Omental fat pad (tissue), 4 donors: ENCODE measurements at places on chromosomes 1 and 21. TPM values are rescaled to one million over a fixed set of nuclear protein-coding genes. Genes with fewer than 3 reads are reported as not detected.

DNA sequence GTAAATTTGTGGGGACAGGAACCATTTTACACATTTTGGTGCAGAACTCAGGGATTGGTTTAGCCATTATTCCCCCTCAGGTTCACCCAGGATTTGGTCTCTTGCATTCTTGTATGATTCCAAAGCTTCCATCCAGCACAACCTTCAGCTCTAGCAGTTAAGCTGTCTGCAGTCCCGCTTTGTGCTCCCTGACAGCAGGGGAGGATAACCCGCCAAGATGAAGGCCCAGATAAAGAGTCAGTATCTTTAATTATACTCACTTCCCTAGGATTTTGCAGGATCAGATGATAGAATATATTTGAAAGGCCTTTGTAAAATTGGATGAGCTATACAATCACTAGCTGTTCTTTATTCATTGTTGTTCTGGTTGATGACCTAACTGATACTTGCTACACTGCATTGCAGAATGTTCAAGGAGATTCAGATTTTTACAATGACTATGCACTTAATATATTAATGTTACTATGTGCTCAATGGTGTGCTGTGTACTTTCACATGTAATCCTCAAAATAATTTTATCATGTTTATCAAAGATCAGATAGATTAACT, 49.8 kb downstream of the SLC16A1 start:
- no peak for DNase-seq

- no peak for DNase-seq
Measured at GRCh38 chr1:108194051-108194450, 6.1 kb downstream of the SLC25A24 start.

DNA sequence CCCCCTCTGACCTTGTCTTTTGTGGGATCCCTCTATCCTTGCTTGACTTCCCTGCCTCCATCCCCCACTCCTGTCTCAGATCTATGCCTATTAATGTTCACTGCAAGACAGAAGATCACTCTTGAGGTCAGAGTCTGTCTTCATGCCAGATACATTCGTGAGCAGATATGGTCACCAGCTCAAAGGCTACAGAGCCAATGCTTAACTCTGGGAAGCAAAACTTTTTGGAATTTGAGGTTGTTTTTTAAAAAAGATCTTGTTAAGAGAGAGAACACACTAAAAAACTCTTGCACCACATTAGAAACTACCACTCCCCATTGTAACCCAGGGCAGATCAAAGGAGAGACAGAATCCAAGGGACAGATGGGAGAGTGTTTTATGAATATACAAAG, 17.1 kb upstream of the A3GALT2 start:
- DNase-seq: no peak

GRCh38 chr1:218139761-218140160, 145.3 kb upstream of the RRP15 start:
- no peak for DNase-seq

DNA sequence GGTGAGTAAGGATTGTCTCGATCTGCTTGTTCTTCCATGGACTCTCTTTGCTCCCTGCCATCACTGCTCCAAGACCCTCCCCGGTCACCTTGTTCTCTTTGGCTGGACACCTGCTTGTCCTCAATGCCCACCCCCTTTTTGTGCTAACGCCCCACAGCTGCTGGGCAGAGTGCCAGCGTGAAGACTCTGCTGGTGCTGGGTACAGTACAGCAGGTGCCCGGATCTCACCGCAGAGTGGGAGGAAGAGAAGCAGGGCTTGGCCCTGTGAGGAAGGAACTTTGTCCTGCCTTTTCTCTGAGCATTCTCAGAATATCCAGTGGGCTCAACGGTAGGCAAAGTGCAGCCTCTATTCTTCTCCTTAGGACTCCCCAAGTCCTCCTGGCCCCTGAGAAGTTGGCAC, 90.1 kb downstream of the PLXNA2 start:
- DNase-seq: no peak

Gene ZSWIM5
- total RNA-seq: 1.3 TPM

Gene TSPAN2
- 4.5 TPM for total RNA-seq

Gene IL10
- 10.9 TPM for total RNA-seq

Gene SLC5A3
- total RNA-seq: 21.1 TPM

Gene EFCAB14
- total RNA-seq: 111 TPM

Gene IFNLR1
- total RNA-seq: 4.6 TPM

Gene LCE1A
- not detected for total RNA-seq

Gene CFHR5
- total RNA-seq: not detected
